BE2C (cell line): ENCODE measurements at places on chromosomes 11 and 22.

DNA sequence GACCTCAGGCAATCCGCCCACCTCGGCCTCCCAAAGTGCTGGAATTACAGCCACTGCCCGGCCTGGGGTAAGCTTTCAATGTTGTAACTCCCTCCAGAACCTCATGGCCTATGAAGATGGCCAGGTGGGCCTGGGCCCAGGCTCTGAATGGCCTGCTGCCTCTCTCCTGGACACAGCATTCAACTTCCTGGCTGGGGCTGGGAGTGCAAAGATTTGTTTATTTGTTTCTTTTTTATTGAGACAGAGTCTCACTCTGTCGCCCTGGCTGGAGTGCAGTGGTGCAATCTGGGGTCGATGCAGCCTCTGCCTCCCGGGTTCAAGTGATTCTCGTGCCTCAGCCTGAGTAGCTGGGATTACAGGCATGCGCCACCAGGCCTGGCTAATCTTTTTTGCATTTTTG lies 513 bp upstream of the TSGA10IP start:
- DNase-seq: no peak

GRCh38 chr11:131624531-131624930 lies 254.1 kb downstream of the NTM start:
- DNase-seq: no peak

GRCh38 chr11:45094958-45095690 lies 51.3 kb upstream of the PRDM11 start:
- no peak for DNase-seq

GRCh38 chr11:116738975-116739374 lies 33.8 kb downstream of the BUD13 start:
- DNase-seq: no peak

GRCh38 chr22:43481568-43482317 lies 69.9 kb downstream of the MPPED1 start:
- DNase-seq: peak; percentile 51

- no peak for DNase-seq
Observed at GRCh38 chr11:5203366-5203765, 2.9 kb upstream of the OR51V1 start.

- no peak for DNase-seq
Observed at GRCh38 chr11:85955531-85955930, 100.3 kb downstream of the CCDC83 start.

DNA sequence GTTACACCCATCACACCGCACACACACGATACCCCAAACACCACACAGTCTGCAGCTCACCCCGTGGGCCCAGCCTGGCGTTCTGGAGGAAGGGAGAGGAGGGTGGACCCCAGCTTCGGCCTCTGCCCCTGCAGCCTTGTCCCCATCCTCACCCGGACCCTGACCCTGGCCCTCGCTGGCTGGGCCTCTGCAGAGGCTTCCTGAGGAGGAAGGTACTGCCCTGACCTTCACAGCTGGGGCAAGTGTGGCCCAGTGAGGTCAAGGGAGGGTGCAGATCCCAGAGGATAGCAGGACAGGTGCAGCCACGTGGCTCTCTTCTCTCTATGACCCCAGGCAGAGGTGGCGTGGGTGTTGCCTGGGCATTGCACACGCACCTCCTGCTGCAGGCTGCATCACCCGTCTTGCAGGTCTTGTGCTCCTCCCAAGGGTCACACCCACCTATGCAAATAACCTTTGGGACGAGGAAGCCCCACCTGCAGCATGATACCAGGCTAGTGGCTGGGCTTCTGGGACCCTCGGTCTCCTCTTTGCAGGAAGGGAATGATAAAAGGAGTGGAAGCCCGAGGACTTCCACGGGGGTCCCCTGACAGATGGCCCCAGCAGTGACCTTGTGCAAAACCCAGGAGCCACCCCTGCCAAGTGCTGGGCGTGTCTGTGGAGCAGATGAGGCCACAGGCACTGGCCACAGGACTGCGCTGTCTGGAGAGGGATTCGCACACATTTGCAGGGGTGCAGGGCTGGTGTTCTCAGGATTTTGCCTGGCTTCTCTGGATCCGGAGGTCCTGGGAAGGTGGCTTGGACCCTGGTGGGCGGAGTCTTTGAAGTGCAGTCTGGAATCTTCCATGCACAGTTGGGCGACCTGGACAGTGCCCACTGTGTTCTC lies 1241.5 kb downstream of the BRD1 start:
- no peak for DNase-seq

DNA sequence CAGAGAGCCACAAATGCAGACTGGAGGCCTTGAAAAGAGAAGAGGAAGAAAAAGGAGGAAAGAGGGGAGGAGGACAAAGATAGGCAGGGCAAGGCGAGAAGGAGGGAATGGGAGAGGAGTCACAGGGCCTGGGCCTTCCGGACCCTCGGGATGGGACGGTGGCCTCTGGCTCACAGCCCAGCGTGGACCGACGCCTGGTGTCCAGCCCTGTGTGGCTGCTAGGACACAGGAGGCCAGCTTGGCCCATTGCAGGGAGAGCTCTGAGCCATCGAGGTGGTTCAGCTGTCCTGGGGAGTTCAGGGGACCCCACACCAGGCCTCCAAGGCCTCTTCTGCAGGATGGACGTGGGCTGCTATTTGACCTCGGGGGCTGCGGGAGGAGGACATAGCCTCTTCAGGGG lies 9.4 kb downstream of the MYO7A start:
- DNase-seq: no peak

DNA sequence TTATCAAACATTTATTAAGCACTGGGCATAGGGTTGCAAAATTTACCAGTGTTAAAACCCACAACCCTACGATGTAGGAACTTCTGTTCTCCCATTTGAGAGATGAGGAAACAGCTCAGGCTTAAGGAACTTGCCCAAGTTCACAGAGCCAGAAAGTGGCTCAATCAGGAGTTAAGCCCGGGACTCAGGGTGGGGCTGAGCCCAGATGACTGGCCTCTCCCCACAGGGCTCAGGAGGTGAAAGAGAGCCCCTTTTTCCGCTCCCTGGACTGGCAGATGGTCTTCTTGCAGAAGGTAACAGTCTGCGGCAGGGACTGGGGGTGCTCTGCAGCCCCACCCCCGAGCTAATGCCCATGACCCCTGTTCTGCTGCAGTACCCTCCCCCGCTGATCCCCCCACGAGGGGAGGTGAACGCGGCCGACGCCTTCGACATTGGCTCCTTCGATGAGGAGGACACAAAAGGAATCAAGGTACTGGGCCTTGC lies 5.6 kb upstream of the ANKRD13D start:
- DNase-seq: no peak

GRCh38 chr11:68012843-68013610 lies 2.9 kb downstream of the ALDH3B1 start:
- DNase-seq: no peak

GRCh38 chr22:27474711-27475547 lies 326.6 kb downstream of the MN1 start:
- DNase-seq: no peak

- DNase-seq: no peak
Observed at GRCh38 chr11:5038341-5038740, 8.0 kb upstream of the OR52J3 start.

GRCh38 chr11:111429066-111429506 lies 50.0 kb upstream of the POU2AF1 start:
- peak; percentile 51 for DNase-seq

DNA sequence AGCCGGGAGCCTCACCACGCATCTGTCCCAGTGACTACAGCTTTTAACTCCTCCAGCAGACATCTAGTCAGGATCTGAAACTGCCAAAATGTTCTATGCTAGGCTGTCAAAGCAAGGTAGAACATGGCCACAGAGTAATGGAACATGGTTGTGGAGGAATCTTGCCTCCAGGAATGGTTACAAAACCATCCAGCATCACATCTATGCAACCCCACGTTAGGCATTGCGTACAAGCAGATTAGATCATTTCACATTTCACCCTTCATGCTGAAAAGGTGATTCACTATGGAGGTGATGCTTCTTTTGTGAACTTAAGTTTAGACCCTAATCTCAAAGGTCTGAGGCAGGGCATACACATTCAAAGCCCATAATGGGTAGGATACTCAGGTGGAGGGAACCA lies 103.0 kb downstream of the PARVA start:
- DNase-seq: no peak
